Spleen (tissue), 13 donors: ENCODE measurements at places on chromosomes 2 and 18. TPM values are rescaled to one million over a fixed set of nuclear protein-coding genes. Genes with fewer than 3 reads are reported as not detected.

- H3K36me3 ChIP-seq: no peaks in the 10 kb centered on the region
- no peak overlapping the region for H3K27ac ChIP-seq
- no peaks in the 10 kb centered on the region for H3K27me3 ChIP-seq
- DNase-seq: no peak
- H3K4me3 ChIP-seq: no peak overlapping the region
Observed at GRCh38 chr2:123073956-123074355, 951.1 kb upstream of the CNTNAP5 start.

DNA sequence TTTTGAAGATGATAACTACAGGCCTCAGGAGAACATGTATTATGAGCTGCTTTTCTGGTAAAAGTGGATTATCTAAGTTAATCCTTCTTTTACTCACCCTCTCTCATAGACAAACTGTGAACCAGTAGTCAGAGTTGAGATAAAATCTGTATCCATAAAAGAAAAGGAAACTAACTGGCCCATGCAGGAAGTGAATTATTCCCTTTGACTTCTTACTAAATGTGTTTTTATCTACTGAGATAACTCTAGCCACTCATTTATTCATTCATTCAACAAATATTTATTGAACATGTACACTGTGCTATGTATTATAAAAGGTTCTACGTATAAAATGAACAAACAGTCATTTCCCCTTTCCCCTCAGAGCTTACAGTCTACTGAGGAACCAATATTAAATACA is 10.0 kb downstream of the WDR35 start:
- DNase-seq: no peak
- H3K27me3 ChIP-seq: no peaks in the 10 kb centered on the region
- H3K4me1 ChIP-seq: no peaks in the 10 kb centered on the region
- no peak overlapping the region for H3K27ac ChIP-seq
- H3K36me3 ChIP-seq: peaks cover 9% of the 10 kb centered on the region

- H3K36me3 ChIP-seq: no peaks in the 10 kb centered on the region
- H3K27ac ChIP-seq: no peak overlapping the region
- no peak overlapping the region for H3K4me3 ChIP-seq
- no peaks in the 10 kb centered on the region for H3K27me3 ChIP-seq
- no peaks in the 10 kb centered on the region for H3K4me1 ChIP-seq
Observed at GRCh38 chr2:214465363-214466146, 54.7 kb downstream of the VWC2L start.

DNA sequence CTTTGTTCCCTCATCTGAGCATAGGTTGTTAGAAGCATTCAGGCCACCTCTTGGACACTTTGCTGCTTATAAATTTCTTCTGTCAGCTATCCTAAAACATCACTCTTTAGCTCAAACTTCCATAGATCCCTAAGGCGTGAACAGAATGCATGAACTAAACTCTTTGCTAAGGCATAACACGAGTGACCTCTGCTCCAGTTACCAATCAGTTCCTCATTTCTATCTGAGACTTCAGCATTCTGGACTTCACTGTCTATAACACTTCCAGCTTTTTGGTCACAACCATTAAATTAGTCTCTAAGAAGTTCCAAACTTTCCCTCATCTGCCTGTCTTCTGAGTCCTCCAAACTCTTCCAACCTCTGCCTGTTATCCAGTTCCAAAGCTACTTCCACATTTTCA is 8.3 kb upstream of the VWA3B start:
- peaks cover 11% of the 10 kb centered on the region for H3K4me1 ChIP-seq
- H3K27me3 ChIP-seq: no peaks in the 10 kb centered on the region
- no peak overlapping the region for H3K27ac ChIP-seq
- no peaks in the 10 kb centered on the region for H3K36me3 ChIP-seq
- no peak overlapping the region for H3K4me3 ChIP-seq

The UGT1A10 gene
- total RNA-seq: not detected

The FAM110C gene
- 0.50 TPM for total RNA-seq

The KYNU gene
- total RNA-seq: 25.6 TPM
